ENCODE measurements at places on chromosomes 13 and 19. TPM values are rescaled to one million over a fixed set of nuclear protein-coding genes. Genes with fewer than 3 reads are reported as not detected.

The ZNF665 gene
- total RNA-seq: 4.3 TPM

The ZNF112 gene
- 24.4 TPM for total RNA-seq

The C19orf47 gene
- 16.4 TPM for total RNA-seq

The KCNK6 gene
- total RNA-seq: 2.4 TPM

The SPINT2 gene
- 64.4 TPM for total RNA-seq

The SHANK1 gene
- 12.0 TPM for total RNA-seq

The WDR62 gene
- 6.4 TPM for total RNA-seq

The JSRP1 gene
- total RNA-seq: 5.2 TPM

The ZNF524 gene
- total RNA-seq: 10.4 TPM

The CPAMD8 gene
- total RNA-seq: 110 TPM

The OR1I1 gene
- not detected for total RNA-seq

The OVOL3 gene
- not detected for total RNA-seq

The CDX2 gene
- total RNA-seq: not detected

The PRODH2 gene
- total RNA-seq: 0.27 TPM

The RFX1 gene
- 10.4 TPM for total RNA-seq

The ZNF442 gene
- 13.2 TPM for total RNA-seq

The ASPDH gene
- total RNA-seq: not detected

The TNNI3 gene
- 2.1 TPM for total RNA-seq

The APC2 gene
- 112 TPM for total RNA-seq

The PLK5 gene
- total RNA-seq: 0.16 TPM

The TRPC4 gene
- 4.9 TPM for total RNA-seq

The CCNA1 gene
- 3.7 TPM for total RNA-seq

The THSD1 gene
- 15.7 TPM for total RNA-seq

The CD37 gene
- 4.7 TPM for total RNA-seq

The CSNK1A1L gene
- total RNA-seq: not detected

The STOML3 gene
- not detected for total RNA-seq

The KLF1 gene
- 2.1 TPM for total RNA-seq

The KLK11 gene
- 4.7 TPM for total RNA-seq

The ZNF66 gene
- total RNA-seq: 17.3 TPM

The ZNF763 gene
- total RNA-seq: 15.9 TPM
